T1000 (cell line): ENCODE measurements at places on chromosomes 11 and 22.
A peak's percentile ranks its signal among the peaks of the same experiment; 100 is the strongest.

DNA sequence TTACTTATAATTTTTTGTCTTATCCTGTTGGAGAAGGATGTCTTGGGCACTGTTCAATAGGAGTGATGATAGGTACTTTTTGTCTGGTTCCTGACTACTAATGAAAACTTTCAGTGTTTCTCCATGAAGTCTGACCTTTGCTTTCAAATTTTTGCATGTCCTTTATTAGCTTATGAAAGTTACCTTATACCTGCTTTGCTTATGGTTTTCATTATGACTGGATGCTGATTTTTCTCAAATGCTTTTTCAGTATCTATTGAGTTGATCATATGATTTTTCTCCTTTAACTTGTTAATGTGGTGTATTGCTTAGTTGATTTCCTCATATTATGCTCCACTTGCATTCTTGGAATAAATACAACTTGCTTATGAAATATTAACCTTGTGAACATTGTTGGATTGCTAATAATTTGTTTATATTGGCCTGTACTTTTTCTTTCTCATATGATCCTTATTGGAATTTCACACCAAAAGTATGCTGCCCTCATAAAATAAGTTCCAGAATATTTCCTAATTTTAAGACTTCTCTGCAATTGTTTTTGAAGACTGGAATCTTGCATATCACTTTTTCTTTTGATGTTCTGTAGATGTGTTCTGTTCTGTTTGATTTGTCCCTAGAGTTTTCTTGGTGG, 85.0 kb upstream of the SC5D start:
- DNase-seq = no peak

DNA sequence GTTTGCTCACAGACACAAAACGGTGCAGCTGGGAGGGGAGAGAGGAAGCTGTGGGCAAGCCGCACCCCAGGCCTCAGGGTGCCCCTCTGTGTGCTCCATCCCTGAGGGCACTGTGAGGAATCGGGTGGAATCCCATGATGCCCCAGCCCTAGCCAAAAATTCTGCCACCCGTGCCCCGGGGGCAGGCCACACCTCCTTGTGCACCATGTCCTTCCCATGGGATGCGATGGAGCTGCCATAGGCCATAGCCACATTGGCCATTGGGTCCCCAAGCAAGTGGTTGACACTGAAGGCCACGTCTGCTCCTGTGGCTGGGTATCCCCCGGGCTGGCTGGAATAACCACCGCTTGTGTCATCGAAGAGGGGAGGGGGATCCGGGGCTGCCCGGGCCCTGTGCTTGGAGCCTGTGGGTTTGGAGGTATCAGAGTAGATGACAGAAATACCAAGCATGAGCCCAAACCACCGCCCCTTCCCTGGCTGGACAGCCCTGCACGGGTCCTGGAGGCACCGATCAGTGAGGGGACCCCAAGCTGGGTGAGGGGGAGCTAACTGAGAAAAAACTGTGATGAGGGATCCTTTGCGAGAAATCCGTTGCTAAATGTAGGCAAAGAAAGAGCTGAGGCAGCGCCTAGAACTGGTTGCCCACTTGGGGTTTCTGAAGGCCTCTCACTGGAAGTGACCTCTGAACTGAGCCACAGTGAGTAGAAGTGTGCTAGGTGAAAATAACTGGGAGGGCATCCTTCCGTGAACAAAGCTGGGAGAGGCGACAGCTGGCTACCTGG, 863 bp downstream of the YIF1A start:
- no peak for DNase-seq

GRCh38 chr11:82557274-82557673, 176.4 kb downstream of the FAM181B start:
- DNase-seq = no peak

DNA sequence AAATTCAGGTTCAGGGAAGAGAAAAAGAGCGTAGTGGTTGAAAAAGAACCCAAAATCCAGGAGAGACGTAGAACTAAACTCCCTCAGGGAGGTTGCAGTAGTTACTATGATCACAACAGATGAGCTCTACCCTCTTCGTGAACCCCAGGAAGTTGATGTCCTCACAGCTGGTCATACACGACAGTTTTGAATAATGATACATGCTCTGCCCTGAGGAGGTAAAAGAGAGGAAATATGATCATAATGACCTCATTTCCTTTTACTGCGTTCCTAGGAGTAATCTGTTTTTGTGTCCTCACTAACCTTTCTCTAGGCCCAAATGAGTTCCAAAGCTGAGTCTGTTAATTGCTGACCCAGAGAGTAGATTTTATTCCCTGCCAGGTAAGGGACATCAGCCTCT, 1.3 kb downstream of the PATE2 start:
- DNase-seq = no peak

- DNase-seq = no peak
Measured at GRCh38 chr11:130391711-130392110, 36.7 kb downstream of the ADAMTS8 start.

GRCh38 chr11:65445604-65446445, 23.2 kb downstream of the NEAT1 start:
- DNase-seq = peak; percentile 56

DNA sequence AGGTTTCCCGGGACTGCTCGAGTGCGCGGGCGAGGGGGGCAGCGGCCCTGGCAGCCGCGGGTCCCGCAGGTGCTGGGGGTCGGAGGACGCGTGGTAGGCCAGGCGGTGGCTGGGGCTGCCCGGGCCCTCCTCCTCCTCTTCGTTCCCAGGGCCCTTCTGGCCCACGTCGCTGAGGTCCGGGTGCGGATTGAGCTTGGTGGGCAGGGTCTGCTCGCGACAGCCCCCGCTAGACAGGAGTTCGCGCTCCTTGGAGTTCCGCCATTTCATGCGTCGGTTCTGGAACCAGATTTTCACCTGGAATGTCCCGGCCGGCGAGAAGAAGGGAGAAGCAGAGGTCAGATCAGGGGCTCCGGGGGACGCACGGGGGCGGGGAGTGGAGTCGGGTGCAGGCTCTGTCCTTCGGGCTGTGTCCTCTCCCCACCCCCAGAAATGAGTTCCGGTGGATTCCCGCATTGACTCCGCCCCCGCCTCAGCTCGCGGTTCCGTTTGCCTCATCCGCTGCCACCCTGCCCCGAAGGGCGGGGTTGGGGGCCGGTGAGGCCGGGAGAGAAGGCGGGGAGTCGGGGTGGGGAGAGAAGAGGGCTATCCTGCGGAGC, 3.9 kb downstream of the DBX1 start:
- DNase-seq = no peak
